CD4-positive, alpha-beta memory T cell (primary cell): ENCODE measurements at places on chromosomes 16 and 17.
A peak's percentile ranks its signal among the peaks of the same experiment; 100 is the strongest.

DNA sequence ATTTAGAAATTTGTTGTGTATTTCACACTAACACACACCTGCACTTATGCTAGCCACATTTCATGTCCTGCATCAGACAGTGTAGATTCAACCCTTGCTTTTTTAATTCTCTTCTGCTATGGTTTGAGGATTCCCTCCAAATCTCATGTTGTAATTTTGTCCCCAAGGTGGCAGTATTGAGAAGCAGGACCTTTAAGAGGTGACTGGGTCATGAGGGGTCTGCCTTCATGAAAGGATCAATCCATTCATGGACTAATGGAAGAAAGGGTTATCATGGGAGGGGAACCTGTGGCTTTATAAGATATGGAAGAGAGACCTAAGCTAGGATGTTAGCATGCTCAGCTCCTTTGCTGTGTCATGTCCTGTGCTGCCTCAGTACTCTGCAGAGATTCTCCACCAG lies 1032.2 kb downstream of the CDH11 start:
- DNase-seq, result no peak

DNA sequence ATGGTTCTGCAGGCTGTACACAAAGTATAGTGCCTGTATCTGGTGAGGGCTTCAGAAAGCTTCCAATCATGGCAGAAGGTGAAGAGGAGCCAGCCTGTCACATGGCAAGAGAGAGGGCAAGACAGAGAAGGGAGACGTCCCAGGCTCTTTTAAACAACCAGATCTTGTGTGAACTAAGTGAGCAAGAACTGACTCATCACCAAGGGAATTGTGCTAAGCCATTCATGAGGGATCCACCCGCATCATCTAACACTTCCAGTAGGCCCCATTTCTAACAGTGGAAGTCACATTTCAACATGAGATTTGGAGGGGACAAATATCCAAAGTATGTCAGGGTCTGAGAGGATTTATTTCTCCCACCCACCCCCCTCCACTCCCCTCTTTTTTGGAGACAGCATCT lies 56.2 kb upstream of the ELAC2 start:
- no peak for DNase-seq

DNA sequence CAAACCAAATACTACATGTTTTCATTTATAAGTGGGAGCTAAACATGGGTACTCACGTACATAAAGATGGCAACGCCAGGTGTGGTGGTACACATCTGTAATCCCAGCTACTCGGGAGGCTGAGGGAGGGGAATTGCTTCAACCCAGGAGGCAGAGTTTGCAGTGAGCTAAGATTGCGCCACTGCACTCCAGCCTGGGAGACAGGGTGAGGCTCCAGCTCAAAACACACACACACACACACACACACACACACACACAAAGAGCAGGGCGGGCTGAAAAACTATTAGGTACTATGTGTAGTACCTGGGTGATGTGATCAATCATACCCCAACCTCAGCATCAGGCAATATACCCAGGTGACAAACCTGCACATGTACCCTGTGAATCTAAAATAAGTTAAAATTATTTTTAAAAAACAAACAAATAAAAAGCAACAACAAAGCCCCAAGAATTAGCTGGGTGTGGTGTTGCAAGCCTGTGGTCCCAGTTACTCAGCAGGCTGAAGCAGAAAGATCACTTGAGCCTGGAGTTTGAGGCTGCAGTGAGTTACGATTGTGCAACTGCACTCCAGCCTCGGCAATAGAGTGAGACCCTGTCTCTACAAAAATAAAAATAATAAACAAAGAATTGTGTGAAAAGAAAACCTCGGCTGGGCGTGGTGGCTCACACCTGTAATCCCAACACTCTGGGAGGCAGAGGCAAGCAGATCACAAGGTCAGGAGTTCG lies 11.9 kb upstream of the FAAP100 start:
- DNase-seq, result no peak

GRCh38 chr17:16942141-16943031 lies 29.5 kb downstream of the TNFRSF13B start:
- DNase-seq, result no peak

- DNase-seq, result no peak
These were observed 70.3 kb downstream of the RAI1 start for GRCh38 chr17:17751489-17752088.

GRCh38 chr17:19579867-19580565 lies 46.4 kb downstream of the SLC47A1 start:
- DNase-seq, result no peak

- DNase-seq, result no peak
These were observed 14.9 kb upstream of the FASN start for GRCh38 chr17:82112914-82113311.

GRCh38 chr17:61361084-61361483 lies 38.6 kb upstream of the TBX2 start:
- no peak for DNase-seq

DNA sequence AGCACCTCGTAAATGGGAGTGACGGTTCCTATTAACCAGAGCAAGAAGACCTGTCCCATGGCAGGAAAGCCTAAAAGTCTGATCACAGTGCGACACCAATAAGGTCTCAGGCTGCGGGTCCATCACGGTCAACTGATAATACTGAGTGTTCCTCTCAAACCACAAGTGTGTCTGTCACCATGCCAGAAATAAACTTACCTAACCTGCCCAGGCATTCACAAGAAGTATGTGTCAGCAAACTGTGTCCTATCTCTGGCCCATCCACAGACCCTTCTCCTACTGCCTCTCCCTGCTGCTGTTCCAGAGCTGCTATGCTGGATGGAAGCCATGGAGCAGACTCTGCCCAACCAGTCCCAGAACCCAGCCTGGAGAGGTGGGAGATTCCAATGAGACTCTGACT lies 73.5 kb downstream of the ZNF423 start:
- no peak for DNase-seq

DNA sequence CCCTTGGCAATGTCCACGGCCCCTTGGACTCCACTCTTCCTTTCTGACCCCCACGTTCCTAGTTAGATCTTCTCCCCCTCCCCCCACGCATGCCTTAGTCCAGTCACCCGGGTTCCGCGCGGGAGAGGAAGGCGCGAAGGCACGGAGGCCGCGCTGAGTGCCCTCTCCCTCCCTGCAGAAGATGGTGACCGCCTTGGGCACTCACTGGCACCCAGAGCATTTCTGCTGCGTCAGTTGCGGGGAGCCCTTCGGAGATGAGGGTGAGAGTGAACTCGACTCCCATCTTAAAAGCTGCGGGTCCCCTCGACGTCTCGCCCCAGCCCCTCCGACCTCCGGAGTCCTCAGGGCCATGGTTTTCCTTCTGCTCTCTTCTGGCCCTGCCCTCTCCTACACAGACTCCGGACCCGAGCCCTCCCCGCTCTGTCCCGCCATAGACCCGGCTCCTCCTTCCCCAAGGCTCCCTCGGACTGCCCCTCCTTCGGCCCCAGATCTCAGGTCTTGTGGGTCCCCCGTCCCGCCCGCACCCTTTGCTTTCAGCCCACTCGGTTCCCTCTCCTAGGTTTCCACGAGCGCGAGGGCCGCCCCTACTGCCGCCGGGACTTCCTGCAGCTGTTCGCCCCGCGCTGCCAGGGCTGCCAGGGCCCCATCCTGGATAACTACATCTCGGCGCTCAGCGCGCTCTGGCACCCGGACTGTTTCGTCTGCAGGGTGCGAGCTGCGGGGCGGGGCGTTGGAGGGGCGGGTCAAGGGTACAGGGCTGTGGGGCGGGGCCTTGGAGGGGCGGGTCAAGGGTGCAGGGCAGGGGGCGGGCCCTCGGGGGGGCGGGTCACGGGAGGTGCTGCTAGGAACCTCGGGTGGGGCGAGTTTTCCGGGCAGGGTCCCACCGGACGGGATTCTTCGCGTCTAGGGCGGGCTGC lies 4.6 kb downstream of the TGFB1I1 start:
- DNase-seq, result peak; percentile 80

- DNase-seq, result no peak
These were observed 1131.0 kb upstream of the GOT2 start for GRCh38 chr16:59864981-59865666.

DNA sequence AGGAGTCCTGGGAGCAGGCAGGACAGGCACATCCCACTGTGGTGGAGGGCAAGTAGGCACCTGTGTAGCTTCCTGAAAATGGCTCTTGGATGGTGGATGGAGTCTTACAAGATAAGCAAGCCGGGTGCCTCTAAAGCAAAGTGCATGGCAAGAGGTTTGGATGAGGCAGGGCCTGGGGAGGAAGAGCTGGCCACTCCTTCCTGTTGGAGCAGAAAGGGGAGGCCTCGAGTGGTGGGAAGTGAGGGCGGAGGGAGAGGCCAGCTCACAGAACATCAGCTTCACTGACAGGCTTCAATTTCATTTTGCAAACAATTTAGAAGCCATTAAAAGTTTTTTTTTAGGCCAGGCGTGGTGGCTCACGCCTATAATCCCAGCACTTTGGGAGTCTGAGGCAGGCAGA lies 31.0 kb downstream of the CD300A start:
- no peak for DNase-seq

- no peak for DNase-seq
These were observed 11.8 kb downstream of the FCSK start for GRCh38 chr16:70465999-70466804.

GRCh38 chr17:64196601-64197000 lies 66.5 kb downstream of the TEX2 start:
- DNase-seq, result no peak

DNA sequence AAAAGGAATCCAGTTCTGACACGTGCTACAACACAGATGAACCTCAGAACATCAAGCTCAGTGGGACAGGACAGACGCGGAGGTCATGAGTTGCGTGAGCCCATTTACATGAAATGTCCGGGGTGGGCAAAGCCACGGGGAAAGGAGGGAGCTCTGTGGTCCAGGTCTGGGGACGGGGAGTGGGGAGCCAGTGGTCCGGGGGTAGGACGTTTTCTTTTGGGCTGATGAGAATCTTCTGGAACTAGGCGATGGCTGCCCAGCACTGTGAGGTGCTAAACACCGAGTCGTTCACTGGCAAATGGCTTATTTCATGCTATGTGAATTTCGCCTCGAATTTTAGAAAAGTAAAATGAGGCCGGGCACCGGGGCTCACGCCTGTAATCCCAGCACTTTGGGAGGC lies 2.6 kb upstream of the LMF1 start:
- peak; percentile 5 for DNase-seq

- DNase-seq, result no peak
These were observed 27.9 kb downstream of the CACNA1H start for GRCh38 chr16:1180549-1181403.

DNA sequence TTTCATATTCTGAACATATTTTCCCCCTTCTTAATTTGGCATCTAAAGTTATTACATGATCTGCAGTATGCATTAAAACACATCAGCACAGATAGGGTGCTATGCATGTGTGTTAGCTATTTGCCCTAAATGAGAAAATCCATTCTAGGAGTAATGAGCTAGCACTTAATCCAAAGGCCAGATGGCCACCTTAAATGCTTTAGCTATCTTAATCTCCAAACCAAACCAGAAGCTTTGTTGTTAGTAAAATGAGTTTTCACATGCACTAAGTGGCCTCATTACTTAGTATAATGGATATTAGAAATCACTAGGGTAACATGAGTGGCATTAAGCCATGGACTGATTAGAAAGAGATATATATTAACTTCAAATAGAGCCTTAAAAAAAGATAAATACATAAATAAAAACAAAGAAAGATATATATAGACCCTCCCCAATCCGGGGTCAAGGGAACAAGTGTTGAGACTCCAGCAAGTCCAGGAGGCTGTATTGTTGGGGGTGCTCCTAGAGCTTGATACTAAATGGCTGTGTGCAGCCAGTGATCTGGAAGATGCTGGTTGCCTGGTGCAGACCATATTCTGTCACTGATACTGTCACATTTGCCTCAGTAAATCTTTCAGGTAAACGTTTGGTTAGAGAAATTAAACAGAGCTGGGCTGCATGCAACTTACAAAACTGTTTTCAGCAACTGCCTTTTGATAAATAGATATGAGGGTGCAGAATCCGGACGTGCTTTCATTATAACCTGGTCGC lies 67.3 kb downstream of the MYH10 start:
- no peak for DNase-seq

GRCh38 chr16:81647527-81647926 lies 131.6 kb upstream of the PLCG2 start:
- no peak for DNase-seq

- no peak for DNase-seq
These were observed 38.8 kb downstream of the RPGRIP1L start for GRCh38 chr16:53664724-53665345.

GRCh38 chr16:82331974-82332750 lies 162.1 kb upstream of the MPHOSPH6 start:
- no peak for DNase-seq

GRCh38 chr17:48678141-48678971 lies 44.0 kb downstream of the PRAC1 start:
- peak; percentile 60 for DNase-seq

GRCh38 chr17:45147581-45148182 lies 593 bp upstream of the HEXIM1 start:
- peak; percentile 87 for DNase-seq

- peak; percentile 79 for DNase-seq
These were observed 1.3 kb downstream of the RAB37 start for GRCh38 chr17:74738051-74738996.

DNA sequence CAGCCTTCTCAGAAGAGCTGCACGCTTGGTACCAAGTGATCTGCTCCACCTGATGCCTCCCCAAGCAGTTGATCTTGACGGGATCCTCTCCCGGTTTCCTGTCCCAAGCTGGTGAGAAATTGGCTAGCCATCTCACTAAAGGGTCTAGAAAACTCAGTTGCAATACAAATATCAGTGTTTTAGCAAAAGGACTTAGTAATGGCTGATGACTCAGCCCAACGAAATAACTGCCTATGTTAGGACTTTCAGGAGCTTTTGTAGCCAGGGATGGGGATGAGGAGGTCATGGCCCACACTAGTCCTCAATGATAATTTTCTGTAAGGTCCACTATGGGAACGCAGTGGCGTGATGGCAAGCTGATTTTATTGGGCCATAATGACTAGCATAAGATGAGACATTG lies 23.3 kb upstream of the ENGASE start:
- no peak for DNase-seq

DNA sequence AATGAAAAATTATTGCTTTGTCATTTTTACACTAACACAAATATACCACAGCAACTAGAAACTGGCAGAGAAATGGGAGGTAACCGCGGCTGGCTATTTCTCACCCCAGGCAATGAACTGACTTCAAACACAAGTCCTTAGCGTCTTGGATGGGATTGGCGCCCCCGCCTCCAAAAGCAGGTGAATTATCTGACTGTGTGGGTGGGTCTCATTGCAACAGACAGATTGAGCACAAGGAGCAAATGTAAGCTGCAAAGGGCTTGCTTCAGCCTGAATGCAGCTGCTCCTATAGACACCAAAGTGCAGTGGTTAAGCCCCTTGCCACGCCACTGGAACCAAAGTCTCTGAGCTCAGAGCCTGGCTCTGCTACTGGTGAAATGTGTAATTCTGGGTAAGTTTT lies 225.0 kb downstream of the XYLT1 start:
- DNase-seq, result no peak

DNA sequence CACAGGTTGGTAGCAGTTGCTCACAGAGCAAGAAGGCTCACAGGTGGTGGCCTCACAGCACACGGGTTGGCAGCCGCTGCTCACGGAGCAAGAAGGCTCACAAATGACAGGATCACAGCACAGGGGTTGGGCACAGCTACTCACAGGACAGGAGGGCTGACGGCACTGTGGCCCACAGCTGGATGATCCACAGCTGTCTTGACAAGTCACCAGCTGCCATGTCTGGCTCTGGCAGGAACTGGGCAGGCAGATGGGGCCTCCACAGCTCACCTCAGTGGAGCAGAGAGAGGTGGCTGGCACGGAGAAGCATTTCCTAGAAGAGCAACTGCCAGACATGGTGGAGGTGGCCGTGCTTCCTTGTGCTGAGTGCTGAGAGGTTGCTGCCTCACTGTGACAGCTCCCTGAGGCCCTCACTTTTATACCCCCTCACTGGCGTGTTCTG lies at the start of gene KRTAP16-1:
Gene KRTAP16-1 (minus strand): TSS at position 392 of the 442 bp plus-strand sequence. CDS start 56 bp downstream, at position 336.
- DNase-seq, result no peak
